Stimulated activated CD8-positive, alpha-beta memory T cell treated with anti-CD3 and anti-CD28 coated beads, Interleukin-2, amount 100 ng/mL, for 1 hour (primary cell): ENCODE measurements at places on chromosomes 5 and 9.

GRCh38 chr9:117682955-117683710 is 21.1 kb upstream of the TLR4 start:
- no peak for DNase-seq

- DNase-seq = no peak
Observed at GRCh38 chr9:16561121-16561520, 309.3 kb downstream of the BNC2 start.

DNA sequence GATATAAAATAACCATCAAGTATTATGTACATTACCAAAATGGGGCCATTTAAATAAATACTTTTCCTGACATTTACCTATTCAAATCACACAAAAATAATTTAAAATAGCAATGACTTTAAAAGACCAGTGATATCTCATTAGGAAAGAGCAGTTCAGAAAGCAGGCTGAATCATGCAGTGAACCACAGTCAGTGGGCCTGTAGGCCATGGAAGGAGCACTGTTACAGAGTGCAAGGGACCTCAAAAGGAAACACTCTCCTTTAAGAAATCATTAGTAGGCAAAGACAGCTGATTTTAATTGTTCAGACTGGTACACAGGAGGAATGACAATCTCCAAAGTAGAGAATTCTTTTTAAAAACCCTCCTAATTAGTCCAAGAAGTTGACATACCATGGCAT is 283.5 kb upstream of the EFNA5 start:
- no peak for DNase-seq

DNA sequence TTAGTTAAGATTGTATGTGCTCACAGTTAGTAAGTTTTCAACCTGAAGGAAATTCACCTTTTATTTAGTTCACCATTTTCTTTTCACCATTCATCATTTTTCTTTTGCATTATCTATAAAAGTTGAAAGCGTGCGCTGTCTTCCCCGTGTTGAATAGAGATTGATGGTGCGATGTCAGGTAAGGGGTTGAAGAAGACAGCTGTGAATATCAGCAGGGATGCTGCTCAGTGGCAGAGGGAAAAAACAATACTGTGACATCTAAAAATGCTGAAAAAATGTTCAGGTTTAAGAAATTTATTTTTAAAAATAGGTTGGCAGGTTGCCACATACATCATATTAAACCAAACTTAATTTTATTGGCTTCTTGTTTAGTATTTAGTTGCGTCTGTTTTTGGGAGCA is 815.0 kb downstream of the DTWD2 start:
- DNase-seq = no peak

DNA sequence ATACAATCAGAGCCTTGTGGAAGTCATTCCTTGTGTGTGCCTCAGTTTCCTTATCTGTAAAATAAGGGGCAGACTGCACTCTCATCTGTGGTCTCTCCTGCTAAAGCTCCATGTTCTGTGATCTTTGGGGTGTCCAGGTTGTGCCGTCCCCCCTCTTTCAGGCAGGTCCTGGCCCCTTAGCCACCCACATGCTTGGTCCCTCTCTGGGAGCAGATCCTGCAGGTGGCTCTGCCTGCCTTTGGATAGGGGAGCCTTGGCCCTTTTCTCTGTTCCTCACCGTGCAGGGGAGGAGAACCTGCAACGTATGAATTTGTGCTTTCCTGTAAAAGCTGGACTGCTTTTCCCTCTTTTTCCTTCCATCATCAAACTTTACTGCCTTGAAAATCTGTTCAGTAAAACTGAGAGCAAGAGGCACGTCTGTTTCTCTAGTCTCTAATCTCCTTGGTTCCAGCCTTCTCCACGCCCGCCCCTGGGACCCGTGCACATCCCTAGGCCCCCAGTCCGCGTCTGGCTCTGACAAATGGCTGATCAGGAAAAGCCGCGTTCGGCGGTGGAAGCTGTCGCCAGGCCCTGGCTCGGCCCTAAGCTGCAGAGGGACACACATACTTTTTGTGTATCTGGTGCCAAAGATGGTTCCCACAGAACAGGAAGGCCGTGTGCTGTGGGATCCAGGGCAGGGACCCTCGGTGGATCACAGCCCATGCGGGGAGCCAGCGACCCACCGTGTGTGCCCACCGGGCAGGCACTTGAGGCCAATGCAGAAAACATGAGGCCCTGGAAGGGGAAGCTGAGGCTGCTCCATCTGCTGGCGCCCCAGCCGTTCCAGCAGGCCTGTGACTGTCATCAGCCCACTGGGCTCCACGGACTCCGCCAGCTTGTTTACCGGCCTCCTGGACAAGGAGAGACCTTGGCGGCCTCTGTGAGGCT is 43.4 kb upstream of the COL5A1 start:
- no peak for DNase-seq

DNA sequence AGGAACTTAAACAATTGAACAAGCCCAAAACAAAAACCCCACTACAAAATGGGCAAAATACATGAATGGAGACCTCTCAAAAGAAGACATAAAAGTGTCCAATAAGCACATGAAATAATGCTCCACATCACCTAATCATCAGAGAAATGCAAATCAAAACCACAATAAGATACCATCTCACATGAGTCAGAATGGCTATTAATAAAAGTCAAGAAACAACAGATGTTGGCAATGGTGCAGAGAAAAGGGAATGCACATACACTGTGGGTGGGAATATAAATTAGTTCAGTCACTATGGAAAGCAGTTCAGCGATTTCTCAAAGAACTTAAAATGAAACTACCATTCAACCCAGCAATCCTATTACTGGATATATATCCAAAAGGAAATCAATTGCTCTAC is 337.4 kb upstream of the GRIA1 start:
- no peak for DNase-seq

GRCh38 chr9:70590315-70590677 is 175.8 kb upstream of the KLF9 start:
- DNase-seq = no peak

DNA sequence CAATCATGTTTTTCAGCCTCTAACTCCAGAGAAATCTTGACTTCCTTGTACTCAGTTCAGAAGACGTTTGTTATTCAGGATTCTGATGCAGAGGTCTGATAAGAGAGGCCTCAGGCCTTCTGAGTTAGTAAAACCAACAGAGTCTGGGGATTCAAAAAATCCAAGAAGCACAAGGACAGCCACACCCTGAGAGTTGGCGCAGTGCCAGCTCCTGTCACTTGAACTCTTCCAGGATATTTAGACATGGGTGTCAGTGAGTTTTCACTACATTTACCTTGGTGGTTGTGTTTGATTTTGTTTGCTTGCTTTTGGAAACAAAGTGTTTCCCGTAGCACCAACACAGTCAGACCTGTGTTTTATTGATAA is 41.6 kb upstream of the PDE8B start:
- DNase-seq = no peak

DNA sequence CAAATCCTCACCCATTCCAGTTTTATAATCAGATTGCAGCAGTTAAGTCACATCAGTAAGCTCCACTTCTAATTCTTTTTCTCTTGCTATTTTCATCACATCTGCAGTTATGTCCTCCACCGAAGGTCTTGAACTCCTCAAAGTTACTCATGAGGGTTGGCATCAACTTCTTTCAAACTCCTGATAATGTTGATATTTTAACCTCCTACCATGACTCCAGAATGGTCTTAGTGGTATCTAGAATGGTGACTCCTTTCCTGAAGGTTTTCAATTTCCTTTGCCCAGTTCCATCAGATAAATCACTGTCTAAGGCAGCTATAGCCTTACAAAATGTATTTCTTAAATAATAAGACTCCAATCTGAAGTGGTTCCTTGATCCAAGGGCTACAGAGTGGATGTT is 53.8 kb upstream of the EDIL3 start:
- no peak for DNase-seq

- DNase-seq = no peak
Observed at GRCh38 chr9:135612437-135612836, 26.9 kb downstream of the GLT6D1 start.

DNA sequence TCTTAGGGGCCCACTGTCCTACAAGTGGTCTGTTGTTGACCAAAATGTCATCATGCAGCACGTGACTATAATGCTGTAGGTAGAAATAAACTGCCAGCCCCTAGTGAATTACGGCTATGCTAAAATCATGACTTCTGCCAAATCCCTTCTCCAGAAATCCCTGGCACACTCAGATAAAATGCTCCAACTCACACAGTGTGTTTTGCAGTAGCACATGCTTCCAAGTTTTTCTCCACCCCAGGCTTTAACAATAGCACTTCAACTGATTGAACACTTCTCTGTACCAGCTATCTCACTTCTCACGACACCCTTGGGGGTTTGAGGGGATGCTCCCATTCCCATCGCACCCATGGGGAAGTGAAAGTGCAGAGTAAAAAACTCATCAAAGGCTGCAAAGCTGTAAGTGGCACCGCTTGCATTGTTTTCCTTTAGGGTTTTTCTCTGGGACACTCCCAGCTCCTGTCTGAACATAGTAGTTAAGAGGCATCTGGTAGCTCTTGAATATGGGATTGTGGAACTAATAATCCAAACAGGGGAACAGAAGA is 151.0 kb upstream of the SLC24A2 start:
- DNase-seq = no peak

DNA sequence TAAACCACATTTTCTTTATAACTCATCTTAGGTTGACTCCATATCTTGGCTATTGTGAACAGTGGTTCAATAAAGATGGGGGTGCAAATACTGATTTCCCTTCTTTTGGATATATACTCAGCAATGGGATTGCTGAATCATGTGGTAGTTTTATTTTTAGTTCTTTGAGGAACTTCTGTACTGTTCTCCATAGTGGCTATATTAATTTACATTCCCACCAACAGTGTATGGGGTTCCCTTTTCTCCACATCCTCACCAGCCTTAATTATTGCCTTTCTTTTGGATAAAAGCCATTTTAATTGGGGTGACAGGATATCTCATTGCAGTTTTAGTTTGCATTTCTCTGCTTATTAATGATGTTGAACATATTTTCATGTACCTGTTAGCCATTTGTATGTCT is 107.7 kb upstream of the EQTN start:
- DNase-seq = no peak

- DNase-seq = no peak
Observed at GRCh38 chr5:142012186-142012785, 541 bp downstream of the GNPDA1 start.

DNA sequence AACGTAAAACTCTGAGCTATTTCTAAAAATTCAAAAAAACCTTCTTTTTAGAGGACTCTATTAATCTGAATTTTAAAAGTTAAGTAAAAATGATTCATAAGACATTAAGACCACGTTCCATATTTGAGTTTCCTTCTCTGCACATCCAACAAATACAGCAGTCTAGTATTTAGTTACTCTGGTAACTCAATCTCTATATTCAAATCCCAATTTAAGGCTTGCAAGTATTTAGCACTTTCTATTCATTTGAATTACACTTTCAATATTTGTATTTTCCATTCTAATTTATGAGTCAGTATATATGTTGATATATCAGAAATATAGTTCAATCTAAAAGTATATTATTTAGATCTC is 17.7 kb downstream of the RFX3 start:
- DNase-seq = no peak

GRCh38 chr5:171421331-171422262 is 2.1 kb downstream of the FGF18 start:
- DNase-seq = no peak

GRCh38 chr5:143229896-143230675 is 173.4 kb downstream of the NR3C1 start:
- DNase-seq = no peak

GRCh38 chr9:84811072-84811750 is 141.7 kb downstream of the NTRK2 start:
- no peak for DNase-seq
